Stimulated activated CD4-positive, alpha-beta T cell treated with anti-CD3 and anti-CD28 coated beads, Interleukin-12 subunit alpha, Interleukin-12 subunit beta, amount 100 ng/mL, for 4 hours (primary cell): ENCODE measurements at places on chromosomes 3 and 15.

DNA sequence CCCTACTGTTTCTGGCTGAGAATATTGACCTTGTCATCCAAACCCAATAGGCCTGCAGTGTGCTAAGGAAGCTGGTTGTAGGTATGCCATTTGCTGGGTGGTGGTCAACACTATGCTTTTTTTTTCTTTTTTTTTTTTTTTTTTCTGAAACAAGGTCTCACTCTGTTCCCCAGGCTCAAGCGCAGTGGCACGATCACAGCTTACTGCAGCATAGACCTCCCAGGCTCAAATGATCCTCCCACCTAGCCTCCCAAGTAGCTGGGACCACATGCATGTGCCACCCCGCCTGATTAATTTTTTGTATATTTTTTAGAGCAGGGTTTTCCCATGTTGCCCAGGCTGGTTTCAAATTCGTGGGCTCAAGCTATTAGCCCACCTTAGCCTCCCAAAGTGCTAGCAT, 35.7 kb upstream of the RHO start:
- no peak for DNase-seq

DNA sequence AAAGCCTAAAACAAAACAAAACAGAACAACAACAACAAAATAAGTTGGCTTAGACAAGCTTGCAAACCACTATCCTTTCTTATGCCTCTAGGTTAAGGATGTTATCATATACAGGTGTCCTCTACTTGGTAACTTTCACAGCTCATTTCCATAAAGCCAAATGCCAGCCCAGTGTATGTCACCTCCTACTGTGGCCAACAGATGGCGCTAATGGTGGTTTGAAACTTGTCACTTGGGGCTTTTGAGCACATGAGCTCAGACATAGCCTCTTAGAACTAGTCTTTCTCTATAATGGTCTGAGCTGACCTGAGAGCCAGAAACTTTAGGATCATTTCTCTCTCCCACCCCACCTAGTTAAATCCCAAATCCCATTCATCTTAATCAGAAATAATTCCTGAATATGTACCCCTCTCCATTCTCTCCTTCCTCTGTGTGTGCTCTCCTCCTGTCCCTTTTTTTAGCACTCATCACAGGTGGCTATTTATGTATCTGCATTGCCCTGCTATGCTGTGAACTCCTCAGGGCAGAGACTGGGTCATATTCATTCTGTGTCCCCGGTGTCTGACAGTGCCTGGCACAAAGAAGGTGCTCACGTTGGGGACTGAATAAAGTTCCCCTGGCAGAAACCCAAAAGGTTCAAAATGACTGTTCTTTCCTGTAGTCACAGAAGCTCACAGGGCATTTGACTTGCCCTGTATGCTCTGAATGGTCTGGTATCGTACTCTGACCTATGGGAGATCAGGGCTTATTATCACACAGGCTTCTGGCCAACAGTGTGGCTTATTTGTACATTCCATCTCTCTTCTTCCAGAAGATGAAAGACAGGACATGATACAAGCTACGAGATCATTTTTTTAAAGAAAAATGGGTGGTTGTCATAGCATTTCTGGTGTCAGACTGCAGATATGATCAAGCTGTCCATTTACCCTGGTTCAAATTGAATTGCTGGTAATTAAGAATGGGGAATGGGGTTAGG, 319.3 kb upstream of the AZI2 start:
- DNase-seq, result peak; percentile 32

DNA sequence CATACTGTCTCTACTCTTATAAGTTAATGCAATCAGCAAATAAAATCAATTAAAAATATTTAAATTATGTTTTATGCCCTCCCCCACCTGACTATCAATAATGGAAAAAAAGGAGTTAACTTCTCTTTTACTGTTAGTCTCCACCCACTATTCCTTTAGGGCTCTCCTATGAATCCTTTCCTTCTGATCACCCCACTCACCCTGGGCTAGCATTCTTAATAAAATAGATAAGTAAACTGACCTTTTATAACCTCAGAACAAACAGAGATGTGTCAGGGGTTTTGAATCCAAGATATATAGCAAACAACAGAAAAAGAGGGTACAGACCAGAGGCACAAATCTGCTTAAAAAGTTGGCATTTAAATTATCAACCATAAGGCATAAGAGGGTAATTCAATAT, 116.1 kb upstream of the PLXND1 start:
- DNase-seq, result no peak

DNA sequence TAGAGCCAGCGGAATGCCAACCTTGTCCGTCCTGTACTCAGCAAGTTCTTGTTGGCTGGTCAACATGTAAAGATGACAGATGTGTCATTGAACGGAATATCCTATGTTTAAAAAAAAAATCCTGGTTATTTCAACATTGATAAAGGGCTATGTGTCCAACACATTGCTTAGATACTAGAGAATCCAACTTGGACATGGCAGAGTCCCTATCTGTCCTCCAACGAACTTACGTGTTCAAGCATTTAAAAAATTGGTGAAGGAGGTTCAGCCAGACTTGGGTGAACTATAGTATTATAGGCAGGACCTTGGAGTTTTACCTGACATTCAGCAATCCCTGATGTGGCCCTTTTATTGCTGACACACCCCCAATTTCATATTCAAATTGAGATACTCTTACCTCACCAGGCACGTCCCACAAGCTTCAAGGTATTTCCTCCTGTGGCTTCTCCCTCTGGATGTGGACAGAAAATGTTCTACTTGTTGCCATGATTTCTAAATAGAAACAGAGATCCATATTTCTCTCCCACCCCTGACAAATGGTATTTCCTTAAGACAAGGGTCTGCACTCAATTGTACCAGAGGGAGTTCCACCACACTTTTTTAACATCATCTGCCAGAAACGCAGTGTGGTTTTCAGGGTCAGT, 207.7 kb upstream of the TPM1 start:
- DNase-seq, result no peak

- DNase-seq, result no peak
These were observed 8.9 kb downstream of the LMOD3 start for GRCh38 chr3:69113536-69113935.

GRCh38 chr3:70272798-70273197, 39.6 kb downstream of the MDFIC2 start:
- no peak for DNase-seq

DNA sequence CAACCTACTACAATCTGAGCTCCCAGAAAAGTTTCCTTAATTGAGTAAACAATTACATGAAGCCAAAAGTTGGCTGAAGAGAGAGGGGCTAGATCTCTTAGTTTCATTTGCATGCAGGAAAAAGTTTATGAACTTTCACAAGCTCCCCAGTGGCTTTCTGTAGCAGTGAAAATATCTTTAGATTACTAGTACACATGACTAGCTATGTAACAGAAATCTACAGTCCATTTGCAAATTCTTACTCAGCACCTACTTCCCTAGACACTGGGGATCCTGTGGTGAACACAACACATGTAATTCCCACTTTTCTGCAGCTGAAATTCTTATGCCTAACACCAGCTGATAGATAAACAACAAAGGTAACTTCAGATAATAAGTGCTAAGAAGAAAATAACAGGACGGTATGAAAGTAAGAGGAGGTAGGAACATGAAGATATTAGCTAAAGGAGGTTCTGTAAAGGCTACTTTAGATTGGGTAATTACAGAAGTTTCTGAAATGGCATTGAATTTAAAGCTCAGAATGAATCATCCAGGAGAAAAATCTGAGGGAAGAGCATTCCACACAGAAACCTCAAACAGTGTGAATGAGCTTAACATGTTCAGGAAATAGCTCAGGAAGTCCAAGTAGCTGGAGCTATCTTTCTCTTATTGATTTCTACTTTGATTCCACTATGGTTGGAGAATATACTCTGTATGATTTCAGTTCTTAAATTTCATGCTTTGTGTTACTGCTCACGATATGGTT, 204.8 kb downstream of the MAGI1 start:
- DNase-seq, result no peak

DNA sequence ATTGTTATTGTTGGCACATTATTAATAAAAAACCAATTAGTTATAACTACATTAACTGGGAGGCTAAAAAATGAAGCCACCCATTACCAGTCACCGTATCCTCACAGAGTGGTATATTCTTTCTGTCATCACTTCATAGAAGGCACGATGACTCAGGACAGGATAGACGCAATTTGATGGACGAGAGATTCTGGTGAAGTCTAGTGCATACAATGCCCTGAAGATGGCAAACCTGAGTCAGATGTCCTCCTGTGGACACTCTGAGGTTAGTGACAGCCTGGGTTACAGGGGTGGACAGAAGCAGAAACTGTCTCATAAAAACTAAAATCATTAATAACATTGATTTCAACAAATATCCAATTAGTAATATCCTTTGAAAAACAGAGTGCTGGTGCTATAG, 150.3 kb downstream of the SLC9A9 start:
- DNase-seq, result no peak

GRCh38 chr15:88776646-88777045, 26.6 kb upstream of the ACAN start:
- DNase-seq, result no peak

DNA sequence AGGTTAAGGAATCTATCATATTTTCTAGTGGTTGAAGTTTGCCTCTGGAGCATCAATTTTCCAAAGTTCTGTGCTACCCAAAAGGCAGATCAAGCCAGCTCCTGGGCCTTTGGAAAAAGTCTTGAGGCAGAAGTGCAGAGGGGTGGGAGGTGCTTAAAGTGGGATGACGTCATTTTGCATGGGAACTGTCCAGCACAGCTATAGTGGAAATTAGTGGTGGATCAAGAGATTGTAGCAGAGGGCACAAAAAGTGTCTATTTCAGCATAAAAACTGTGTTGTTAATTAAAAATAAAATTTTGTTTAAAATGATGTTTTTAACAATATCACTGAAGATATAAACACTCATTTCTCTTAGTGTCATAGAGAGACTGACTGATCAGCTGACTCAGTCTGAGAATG, 221.9 kb downstream of the LRRN1 start:
- no peak for DNase-seq

DNA sequence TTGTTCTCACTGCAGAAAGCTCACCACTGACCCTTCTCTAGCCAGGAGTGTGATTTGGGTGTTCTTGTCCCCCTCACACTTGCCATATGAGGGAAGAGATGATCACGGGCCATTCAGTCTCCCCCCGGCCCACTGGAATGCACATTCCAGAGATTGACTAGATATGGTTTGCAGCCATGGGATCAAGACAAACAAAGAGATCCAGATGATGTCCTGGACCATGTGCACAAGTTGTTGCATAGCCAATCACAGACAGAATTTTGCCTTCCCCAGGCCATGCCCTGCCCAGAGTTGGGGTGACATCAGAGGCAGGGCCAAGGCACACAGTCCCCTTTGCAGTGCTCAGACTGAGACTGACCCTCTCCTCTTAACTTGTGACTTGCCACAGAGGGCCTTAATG, 14.8 kb downstream of the MUC13 start:
- DNase-seq, result no peak

GRCh38 chr3:69433121-69433968, 47.5 kb upstream of the FRMD4B start:
- no peak for DNase-seq

DNA sequence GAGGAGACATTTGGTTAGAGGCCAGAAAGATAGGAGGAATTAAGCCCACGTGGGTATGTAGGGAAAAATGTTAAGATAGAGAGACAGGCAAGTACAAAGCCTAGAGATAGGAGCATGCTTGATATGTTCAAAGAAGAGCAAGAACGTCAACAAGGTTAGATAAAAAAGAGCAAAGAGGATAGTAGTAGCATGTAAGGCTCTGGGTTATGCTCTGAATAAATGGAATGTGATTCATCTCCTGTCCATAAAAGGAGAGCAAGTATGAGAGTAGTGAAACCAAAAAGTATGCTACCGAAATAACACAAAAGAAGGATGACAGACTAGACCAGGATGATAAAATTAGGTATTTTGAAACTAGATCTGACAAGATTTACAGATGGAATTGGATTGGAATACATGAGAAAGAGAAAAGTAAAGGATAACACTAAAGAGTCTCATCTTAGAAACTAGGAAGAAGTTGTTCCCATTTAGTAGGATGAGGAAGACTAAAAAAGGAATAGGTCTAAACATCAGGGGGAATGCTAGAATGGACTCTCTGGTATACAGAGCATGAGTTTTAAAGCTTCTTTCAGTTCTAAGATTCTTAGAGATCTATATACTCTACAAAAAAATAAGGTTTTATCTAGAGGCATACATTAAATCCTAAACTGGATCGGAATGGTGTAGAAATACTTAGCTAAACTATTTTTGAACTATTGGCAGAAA, 59.1 kb downstream of the TRPM7 start:
- no peak for DNase-seq

- no peak for DNase-seq
These were observed 234.0 kb downstream of the RBMS3 start for GRCh38 chr3:29514912-29515311.

- no peak for DNase-seq
These were observed 274.5 kb downstream of the ZBTB20 start for GRCh38 chr3:114872588-114872987.

- no peak for DNase-seq
These were observed 113.2 kb downstream of the PPP2R3A start for GRCh38 chr3:136078421-136079364.

- DNase-seq, result no peak
These were observed 74.5 kb downstream of the MB21D2 start for GRCh38 chr3:192843119-192843518.

- no peak for DNase-seq
These were observed 50.9 kb downstream of the HCN4 start for GRCh38 chr15:73317651-73318462.

DNA sequence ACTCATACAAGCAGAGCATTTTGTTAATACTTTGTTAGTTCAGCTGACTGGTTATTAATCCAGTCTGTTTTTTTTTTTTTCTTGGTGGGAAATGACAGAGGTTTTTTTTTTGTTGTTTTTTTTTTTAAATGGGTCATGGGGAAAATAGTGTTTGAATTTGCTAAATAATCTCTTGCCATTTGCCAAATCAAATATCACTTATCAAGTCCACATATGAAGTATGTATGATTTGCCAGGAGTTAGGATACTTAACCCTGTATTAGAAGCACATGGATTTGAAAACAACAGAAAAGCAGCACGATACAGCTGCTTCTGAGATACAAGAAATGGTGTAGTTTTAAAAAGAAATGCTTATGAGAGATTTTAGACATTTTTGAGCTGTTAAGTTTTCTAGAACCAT, 21.6 kb downstream of the P2RY14 start:
- DNase-seq, result no peak

GRCh38 chr3:148042663-148043445, 633.7 kb downstream of the ZIC1 start:
- no peak for DNase-seq

DNA sequence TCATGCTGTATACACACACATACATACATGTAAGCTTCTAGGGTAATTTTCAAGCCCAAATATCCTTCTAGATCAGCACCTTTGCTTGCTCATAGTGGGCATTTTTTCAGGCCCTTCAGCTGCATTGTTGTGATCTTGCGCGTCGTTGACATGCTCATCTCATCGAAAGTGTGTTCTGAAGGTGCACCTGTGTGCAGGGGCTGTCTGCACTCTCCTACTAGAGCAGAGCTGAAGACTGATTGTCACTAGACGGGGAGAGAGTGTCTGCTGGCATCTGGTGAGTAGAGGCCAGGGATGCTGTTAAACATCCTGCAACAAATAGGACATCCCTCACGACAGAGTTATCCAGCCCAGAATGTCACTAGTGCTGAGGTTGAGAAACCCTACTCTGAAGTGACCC, 35.7 kb upstream of the VILL start:
- no peak for DNase-seq

GRCh38 chr3:79690072-79690471, 77.7 kb downstream of the ROBO1 start:
- no peak for DNase-seq
